ENCODE measurements at places on chromosomes 1 and 21.

DNA sequence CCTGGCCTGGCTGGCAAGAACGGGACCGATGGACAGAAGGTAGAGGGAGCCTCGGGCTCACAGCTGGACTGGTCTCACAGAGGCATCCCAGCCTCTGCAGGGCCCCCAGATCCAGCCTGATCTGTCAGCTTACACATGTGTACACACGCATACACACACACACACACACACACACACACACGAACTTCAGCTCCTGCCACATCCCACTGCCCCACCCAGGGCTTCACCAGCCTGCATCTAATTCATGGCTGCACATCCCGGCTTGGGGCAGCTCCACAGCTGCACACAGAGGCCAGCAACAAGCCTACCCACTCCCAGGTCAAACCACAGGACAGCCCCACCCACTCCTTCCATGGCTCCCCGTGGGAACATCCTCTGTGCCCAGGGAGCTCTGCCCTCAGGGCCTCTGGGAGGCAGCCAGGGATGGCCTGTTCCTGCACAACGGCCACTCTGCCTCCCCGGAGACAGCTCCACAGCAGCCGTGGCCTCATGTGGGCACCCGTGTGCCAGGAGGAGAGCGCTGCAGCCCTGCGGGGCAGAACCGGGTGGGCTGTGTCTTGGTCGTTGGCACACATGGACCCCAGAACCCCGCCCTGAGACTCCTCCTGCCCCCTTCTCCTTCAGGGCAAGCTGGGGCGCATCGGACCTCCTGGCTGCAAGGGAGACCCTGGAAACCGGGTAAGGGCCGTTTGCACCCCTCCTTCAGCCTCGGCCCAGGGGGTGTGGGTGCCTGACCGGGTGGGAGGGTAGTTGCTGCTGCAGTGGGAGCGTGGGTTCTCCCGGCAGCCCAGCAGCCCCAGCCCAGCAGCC, 19.1 kb downstream of the COL6A2 start:
- no peak for DNase-seq

- no peak for DNase-seq
Observed at GRCh38 chr1:160247053-160247452, 15.3 kb downstream of the DCAF8 start.

DNA sequence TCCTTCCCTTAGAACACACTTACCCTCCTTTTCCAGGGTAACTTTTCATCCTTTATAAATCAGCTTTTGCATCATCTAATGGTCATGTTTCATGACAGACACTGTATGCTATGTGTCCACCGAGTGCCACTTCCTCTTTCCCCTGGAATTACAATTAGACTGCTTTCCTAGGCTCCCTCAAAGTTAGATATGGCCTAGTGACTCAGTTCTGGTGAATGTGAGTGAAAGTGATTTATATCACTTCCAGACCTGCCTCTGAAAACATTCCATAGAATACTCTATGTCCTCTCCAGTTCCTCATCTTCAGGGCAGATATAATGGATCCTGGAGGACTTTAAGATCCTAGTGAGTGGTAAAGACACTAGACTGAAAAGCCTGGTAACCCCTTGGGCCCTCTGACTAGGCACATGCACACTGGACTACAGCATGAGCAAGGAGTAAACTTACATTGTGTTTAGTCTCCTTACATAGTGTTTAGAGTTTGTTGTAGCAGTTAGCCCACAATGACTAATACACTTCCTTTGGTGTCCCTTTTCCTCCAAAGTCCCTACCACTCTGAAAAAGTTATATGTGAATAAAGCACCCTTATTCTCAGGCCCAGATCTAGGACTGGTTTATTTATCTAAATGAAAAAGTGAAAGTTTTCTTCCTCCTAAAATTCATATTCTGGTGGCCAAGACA, 59.3 kb downstream of the GPR88 start:
- no peak for DNase-seq

- DNase-seq, result no peak
Observed at GRCh38 chr1:239112101-239112935, 274.1 kb upstream of the CHRM3 start.
